Right ventricle myocardium superior (tissue), 1 donor: ENCODE measurements at places on chromosomes 1 and 21. TPM values are rescaled to one million over a fixed set of nuclear protein-coding genes. Genes with fewer than 3 reads are reported as not detected.

NR0B2 gene
- 5.1 TPM for total RNA-seq

LPAR3 gene
- 16.9 TPM for total RNA-seq

PLPP3 gene
- total RNA-seq: 117 TPM

LYPD8 gene
- not detected for total RNA-seq

SEC16B gene
- total RNA-seq: 1.3 TPM

KCNJ10 gene
- 0.16 TPM for total RNA-seq

ACTA1 gene
- total RNA-seq: 577 TPM

ATP1A4 gene
- total RNA-seq: 0.40 TPM

S100A8 gene
- total RNA-seq: 42.5 TPM

IL6R gene
- 10.3 TPM for total RNA-seq

INSRR gene
- 0.40 TPM for total RNA-seq

OR10J1 gene
- not detected for total RNA-seq

GPR3 gene
- total RNA-seq: 0.24 TPM

IGSF3 gene
- 17.5 TPM for total RNA-seq

DNA sequence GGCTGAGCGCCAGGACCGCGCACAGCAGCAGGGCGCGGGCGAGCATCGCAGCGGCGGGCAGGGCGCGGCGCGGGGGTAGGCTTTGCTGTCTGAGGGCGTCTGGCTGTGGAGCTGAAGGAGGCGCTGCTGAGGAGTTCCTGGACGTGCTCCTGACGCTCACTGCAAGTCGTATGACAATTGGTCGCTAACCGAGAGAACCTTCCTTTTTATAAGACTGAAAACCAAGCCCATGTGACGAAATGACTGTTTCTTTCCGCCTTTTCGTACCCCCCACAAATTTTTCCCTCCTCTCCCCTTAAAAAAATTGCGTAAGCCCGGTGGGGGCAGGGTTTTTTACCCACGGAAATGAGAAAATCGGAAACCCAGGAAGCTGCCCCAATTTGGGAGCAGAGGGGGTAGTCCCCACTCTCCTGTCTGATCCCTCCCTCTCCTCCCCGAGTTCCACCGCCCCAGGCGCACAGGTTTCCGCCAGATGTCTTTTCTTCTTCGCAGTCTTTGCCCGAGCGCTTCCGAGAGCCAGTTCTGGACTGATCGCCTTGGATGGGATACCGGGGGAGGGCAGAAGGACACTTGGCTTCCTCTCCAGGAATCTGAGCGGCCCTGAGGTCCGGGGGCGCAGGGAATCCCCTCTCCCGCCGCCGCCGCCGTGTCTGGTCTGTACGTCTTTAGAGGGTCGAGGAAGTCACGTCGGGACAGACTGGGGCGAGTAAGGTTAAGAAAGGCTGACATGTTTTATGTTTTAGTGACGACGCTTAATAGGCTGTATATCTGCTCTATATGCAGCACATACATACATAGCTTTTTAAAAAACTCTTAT lies at the start of gene PTGS2:
PTGS2 (minus strand) TSS at position 179 of the 817 bp plus-strand sequence; CDS start at position 46, 133 bp downstream.
- DNase-seq: peak; percentile 85

DNA sequence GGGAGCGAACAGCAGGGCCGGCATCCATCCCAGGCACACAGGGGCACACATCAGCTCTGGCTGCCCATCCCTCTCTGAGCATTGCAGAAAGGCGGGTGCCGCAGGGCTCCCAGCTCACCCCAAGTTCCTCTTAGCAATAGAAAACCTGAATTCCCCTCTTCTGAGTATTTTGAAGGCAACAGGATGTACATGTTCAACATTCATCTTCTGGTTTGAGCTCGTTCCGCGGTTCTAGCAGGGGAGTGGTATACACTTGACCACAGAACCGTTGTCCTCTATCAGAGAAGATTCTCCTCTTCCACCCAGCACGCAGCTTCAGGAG lies 23.6 kb downstream of the ACTA1 start:
- DNase-seq: no peak

- DNase-seq: no peak
These were observed 97.2 kb downstream of the NAV1 start for GRCh38 chr1:201636097-201636496.

DNA sequence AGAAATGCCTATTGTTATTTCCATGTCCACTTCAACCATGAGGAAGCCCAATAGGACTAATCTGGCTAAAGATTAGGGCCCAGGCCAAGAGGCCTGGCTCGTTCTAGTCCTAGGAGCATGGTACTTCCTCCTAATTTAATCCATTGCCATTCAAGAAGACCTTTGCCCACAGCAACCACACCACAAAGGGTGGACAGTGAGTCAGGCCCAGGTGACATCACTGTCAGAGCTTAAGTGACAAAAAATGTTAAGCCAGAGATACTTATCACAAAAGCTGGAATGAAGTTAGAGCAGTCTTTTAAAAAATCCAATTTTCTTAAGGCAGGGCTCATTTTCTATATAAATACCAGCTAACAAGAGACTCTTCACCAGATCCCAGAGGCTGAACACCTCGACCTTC lies at the start of gene SPRR3:
SPRR3 (plus strand) TSS at position 368 of the 400 bp plus-strand sequence. CDS start 1,272 bp downstream, outside the sequence.
- no peak for DNase-seq

GRCh38 chr1:44610527-44611148 lies 63.6 kb downstream of the TMEM53 start:
- DNase-seq: no peak

DNA sequence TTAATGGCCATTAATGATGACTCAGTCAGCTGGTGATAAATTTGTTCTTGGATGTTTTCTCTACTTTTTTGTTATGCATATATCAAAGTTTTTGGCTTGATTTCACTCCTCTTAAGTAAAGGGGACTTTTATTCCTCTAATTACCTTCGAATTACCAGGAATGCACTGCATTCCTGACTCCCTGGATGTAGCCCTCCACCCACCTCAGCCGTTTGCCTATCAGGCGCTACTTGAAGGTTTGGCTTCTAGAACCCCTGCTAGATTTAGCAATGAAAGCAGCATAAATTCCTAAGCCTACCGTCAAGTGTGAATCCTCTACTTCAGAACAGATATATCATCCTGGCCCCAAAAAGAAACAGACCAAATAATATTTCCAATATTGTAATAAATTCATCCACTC lies 387.8 kb upstream of the ADGRL2 start:
- no peak for DNase-seq

GRCh38 chr1:223716302-223716862 lies 4.0 kb downstream of the CAPN2 start:
- no peak for DNase-seq

- no peak for DNase-seq
These were observed 295.7 kb downstream of the CHRM3 start for GRCh38 chr1:239682046-239682445.

- no peak for DNase-seq
These were observed 5.8 kb downstream of the WNT3A start for GRCh38 chr1:228012555-228012954.

DNA sequence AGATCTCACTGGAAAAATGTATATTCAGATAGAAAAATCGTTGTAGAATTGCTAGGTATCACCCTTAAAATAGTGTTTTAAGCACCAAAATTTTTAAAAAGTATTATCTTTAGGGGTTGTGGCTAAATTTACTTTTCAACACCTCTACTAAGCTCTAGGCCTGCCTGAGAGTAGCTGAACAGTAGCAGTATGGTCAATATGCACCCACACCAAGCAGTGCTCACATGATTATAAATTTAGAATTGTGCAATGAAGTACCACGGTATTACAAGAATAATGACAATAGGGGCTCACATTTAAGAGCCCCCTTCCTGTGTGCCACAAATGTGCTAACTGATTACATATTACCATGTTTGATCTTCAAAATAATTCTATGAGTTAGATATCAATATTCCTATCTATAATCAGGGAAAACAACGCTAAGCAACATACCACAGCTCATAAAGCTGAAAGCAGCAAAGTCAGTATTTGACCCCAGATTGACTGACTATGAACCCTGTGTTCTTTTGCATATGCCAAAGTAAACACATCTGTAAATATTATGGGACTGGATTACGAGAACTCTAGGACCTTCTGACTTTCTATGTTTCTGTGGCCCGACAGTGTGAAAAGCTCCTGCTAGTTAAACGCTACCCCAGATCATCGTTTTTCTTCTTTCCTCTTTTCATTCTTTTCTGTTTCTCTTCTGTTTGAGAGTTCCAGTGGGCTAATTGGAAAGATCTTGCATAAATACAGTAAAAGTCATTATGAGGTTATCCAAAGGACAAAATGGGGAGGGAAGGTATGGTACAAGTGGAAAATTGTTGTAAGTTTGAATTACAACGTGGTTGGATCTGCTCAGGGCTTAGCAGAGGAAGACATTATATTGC lies 201.1 kb upstream of the C1orf87 start:
- DNase-seq: no peak

GRCh38 chr1:207073906-207074820 lies 14.5 kb upstream of the C4BPB start:
- DNase-seq: no peak

GRCh38 chr1:236508593-236509027 lies 15.2 kb upstream of the LGALS8 start:
- no peak for DNase-seq

GRCh38 chr1:42784547-42784945 lies 245 bp upstream of the TMEM269 start:
- DNase-seq: no peak

GRCh38 chr1:181506563-181507353 lies 23.4 kb downstream of the CACNA1E start:
- no peak for DNase-seq

DNA sequence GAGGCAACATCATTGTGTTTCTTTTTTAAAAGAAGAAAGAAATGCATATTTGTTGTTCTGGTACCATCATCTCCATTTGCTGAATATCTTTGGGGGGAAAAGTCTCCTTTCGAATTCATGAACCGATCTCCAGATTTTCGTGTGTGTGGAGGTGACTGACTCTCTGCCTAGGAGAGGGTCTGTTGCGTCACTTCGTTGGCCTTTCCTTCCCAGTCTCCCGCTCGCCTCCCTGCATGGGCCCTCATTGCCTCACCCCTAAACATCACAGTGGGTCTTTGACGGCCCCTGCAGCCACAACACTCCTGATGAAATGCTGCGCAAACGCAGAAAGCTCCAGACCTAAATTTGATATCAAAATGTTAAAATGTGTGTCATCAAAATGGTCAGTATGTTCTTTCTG lies 103.2 kb upstream of the RALGPS2 start:
- DNase-seq: no peak

DNA sequence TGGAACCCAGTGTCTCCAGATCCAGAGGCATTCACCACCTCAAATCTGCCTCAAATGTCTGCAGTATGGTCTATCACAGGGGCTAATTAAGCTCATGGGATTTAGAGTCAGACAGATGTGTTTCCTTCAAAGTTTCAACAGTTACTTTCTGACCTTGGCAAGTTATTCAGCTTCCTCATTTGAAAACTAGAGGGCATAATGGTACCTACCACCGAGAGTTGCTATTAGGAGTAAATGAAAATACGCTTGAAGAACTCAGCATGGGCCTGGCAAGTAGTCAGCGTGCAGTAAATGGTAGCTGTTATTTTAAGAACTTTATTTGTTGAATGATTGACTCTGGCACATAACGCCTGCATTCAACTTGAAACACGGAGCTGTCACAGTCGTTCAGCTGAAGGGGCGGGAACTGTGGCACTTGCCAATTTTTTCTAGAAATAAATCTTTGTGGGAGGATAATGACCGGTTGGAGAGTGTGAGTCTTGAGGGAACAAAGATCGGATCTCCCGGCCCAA lies 1.2 kb upstream of the CAP1 start:
- DNase-seq: no peak
